Retina (tissue), 1 donor: ENCODE measurements at places on chromosomes 6 and 20.

GRCh38 chr6:36224918-36225461 is 28.4 kb downstream of the BRPF3 start:
- DNase-seq = no peak

GRCh38 chr20:50387218-50387995 is 122.8 kb upstream of the PTPN1 start:
- DNase-seq = no peak

DNA sequence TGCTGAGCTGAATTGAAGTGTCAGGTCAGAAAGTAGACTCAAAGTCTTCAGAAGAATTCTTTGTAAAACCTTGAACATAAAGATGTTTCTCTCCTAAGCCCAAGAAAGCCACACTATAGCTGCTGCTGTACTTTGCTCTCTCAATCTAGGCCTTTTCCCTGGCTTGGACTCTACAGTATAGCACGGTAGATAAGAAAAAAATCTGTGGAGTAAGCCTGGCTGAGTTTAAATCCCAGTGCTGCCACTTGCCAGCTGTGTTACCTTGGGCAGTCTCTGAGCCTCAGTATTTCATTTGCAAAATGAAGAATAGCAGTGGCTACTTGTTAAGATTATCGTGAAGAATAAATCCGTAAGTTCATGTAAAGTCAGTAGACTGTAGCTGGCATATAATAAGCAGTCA is 53.3 kb upstream of the UFL1 start:
- no peak for DNase-seq

GRCh38 chr20:48630342-48631075 is 197.3 kb downstream of the PREX1 start:
- no peak for DNase-seq

GRCh38 chr6:24882295-24882694 is 53.5 kb downstream of the RIPOR2 start:
- DNase-seq = no peak

- DNase-seq = no peak
Observed at GRCh38 chr6:88734544-88734943, 228.9 kb downstream of the RNGTT start.

DNA sequence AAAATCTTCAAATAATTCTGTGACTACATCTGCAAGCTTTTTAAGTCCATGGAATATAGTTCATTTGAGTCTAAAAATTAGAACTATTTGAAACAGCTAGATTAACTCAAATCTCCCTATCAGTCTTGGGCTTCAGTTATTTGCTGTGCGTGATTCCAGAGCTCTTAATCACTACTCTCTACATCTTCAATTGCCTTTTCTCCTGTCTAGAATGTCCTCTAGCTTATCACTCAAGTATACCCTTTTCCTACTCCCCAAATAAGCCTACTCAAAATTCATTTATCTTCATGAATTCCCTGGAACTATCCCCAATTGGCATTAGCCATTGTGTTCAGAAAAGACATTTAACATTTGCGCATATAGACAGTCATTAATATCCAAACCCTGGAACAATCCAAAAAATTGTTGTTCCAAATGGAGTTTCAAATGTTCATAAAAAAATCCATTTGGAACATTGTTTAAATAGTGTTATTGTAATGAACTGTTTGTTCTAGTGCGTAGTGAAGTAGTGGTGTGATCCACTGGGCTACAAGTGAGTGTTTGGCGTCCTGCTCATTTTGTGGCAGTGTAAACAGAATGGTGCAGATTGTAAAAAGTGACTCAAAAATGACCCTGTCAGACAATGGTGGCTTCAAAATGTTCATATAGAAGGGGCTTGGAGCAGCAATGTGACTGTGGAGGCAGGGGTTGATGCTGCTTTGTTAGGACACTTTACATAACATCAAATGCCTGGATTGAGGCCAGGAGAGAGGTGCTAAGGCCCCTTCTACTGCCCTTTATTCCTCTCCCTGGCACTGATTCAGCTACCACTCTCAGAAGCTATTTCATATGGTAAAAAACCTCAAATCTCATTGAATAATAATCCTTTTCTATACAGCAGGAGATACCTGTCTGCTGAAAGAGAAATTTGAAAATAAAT is 122.3 kb downstream of the KIF6 start:
- no peak for DNase-seq
